ENCODE measurements at places on chromosomes 7 and 10. TPM values are rescaled to one million over a fixed set of nuclear protein-coding genes. Genes with fewer than 3 reads are reported as not detected.
A peak's percentile ranks its signal among the peaks of the same experiment; 100 is the strongest.

CALHM1 gene
- total RNA-seq = not detected

ADAP1 gene
- 6.7 TPM for total RNA-seq

NPTX2 gene
- not detected for total RNA-seq

KIF11 gene
- 1.0 TPM for total RNA-seq

HOXA5 gene
- 0.26 TPM for total RNA-seq

HGF gene
- not detected for total RNA-seq

ANKRD30A gene
- total RNA-seq = not detected

FKBP9 gene
- 0.42 TPM for total RNA-seq

LIPF gene
- total RNA-seq = not detected

TET1 gene
- 2.8 TPM for total RNA-seq

PBLD gene
- 1.9 TPM for total RNA-seq

FEZF1 gene
- total RNA-seq = not detected

UTF1 gene
- not detected for total RNA-seq

STEAP4 gene
- 0.42 TPM for total RNA-seq

MAD1L1 gene
- 115 TPM for total RNA-seq

SNCG gene
- total RNA-seq = not detected

AKR1D1 gene
- total RNA-seq = not detected

DNA sequence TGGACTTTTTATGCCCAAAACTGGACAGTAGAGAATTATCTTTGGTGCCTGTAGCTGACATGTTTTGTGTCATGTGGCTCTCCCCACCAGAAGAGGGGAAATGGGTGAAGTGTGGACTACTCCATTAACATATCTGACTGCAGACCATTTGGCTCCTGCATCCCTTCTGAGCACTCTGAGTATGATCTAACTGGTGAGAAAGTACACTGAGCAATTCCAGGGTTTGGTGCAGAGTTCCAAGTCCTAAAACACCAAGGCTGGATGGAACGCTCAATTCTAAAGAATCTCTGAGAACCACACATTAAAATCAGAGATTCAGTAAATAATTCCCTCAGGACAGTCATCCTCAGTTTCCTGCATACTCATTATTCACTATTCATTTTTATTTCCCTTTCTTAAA, 22.8 kb upstream of the OSBPL3 start:
- H3K4me3 ChIP-seq = no peak overlapping the region
- no peaks in the 10 kb centered on the region for H3K4me1 ChIP-seq
- no peak for DNase-seq
- H3K27ac ChIP-seq = no peak overlapping the region
- peaks cover 1% of the 10 kb centered on the region for H3K36me3 ChIP-seq

GRCh38 chr10:65708057-65708456, 1217.8 kb upstream of the LRRTM3 start:
- no peaks in the 10 kb centered on the region for H3K27me3 ChIP-seq
- no peak for DNase-seq

DNA sequence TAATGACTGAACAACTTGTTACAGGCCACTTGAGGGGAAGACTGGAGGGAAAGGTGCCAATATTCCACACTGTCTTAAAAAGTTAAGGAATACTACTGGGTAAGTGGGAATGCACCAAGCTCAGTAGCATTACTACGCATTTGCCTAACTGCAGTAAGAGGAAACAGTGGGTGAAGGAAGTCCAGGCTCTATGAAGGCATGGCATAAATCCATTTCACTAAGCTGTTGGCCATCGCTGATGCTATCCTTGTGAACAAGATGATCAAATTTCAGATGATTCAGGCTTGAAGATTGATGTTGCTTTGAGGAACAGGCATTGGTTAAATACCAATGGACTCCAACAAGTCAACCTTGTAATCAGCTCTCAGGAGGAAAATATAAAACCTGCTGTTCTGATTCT, 44.2 kb upstream of the TES start:
- H3K4me3 ChIP-seq = no peak overlapping the region
- peaks cover 2% of the 10 kb centered on the region for H3K36me3 ChIP-seq
- no peak for DNase-seq
- H3K27me3 ChIP-seq = peaks cover 70% of the 10 kb centered on the region

DNA sequence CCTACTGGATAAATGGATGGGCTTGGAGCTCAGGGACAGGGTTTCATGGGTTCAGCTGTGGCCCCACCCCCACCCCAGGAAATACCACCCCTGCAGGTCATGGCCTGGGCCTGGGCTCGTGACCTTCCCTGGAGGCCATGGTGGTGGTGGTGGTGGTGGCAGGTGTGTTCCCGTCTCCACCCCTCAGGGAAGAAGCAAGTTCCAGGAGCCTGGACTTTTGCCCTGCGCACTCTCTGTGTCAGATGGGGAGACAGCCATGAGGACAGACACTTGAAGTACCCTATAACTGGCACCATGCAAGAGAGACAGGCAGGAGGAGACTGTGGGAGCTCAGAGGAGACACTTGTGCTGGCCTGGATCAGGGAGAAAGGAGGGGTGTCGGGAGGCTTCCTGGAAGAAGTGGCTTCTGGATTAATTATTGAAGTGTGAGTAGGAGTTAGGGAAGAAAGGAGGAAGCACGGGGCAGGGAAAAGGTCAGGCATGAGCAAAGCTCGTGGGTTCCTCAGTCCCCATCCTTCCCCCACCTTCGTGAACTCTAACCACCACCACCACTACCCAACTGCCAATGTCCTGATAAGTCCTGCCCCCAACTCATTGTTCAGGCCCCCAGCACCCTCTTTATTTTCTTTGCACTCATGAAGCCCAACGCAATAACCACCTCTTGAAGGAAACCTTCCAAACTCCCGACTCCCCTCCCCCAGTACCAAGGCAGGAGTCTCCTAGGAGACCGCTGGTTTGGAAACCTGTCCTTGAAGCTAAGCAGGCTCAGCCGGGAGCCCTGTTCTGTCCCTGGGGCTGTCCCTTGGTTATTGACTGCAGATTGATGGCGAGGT, 8.9 kb downstream of the SH2B2 start:
- H3K27me3 ChIP-seq = peaks cover 4% of the 10 kb centered on the region
- H3K4me1 ChIP-seq = peaks cover 9% of the 10 kb centered on the region
- DNase-seq = no peak
- peak overlapping the region; percentile 53 for H3K27ac ChIP-seq

DNA sequence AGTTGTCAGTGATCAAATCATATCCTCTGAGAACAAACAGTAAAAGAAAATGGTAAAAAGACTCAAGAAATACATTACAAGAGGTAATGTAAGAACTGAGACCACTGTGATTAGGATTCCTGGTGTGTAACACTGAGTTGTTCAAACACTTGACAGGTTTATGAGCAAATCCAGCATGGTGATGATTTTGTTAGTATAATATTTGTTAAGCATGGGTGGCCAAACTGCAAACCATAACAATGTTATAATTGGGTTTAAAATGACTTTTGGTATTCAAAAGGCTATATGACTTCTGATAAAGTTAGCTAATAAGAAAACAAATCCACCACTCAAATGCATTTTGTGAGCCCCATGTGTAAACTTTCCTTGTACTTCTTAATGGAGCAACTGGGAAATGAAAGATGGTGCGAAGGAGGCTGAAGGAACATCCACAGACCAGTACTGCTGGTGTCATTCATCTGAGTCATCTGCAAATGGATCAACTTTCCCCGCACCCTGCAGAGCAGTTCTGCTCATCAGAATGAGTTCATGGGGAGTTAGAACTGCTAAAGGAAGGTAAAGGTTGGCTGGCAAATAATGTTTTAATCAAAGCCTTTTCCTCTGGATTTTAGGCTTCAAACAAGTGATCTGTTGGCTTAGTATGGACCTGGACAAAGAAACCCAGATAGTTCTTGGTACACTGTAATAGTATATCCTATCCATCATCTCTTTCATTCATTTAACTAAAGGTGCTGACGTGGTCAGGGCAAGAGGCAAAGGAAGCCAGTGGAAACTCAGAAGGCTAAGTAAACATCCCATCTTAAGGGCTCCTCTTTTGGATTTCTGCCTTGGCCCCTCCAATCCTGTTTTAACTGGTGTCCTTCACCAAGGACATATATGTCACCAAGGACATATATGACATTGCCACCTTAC, 45.0 kb downstream of the AFAP1L2 start:
- peaks cover 3% of the 10 kb centered on the region for H3K4me1 ChIP-seq
- H3K4me3 ChIP-seq = no peak overlapping the region
- peaks cover 49% of the 10 kb centered on the region for H3K27me3 ChIP-seq
- H3K27ac ChIP-seq = no peak overlapping the region
- DNase-seq = no peak

GRCh38 chr10:59283456-59284091, 78.8 kb downstream of the FAM13C start:
- H3K4me3 ChIP-seq = no peak overlapping the region
- DNase-seq = no peak
- no peaks in the 10 kb centered on the region for H3K27me3 ChIP-seq
- no peaks in the 10 kb centered on the region for H3K36me3 ChIP-seq
- H3K4me1 ChIP-seq = no peaks in the 10 kb centered on the region

GRCh38 chr7:98266840-98267239, 14.6 kb upstream of the BRI3 start:
- H3K27me3 ChIP-seq = no peaks in the 10 kb centered on the region
- H3K27ac ChIP-seq = no peak overlapping the region
- no peak for DNase-seq
- H3K4me3 ChIP-seq = no peak overlapping the region

GRCh38 chr7:85512790-85513189, 325.9 kb upstream of the SEMA3D start:
- no peak overlapping the region for H3K27ac ChIP-seq
- H3K27me3 ChIP-seq = no peaks in the 10 kb centered on the region
- no peak overlapping the region for H3K4me3 ChIP-seq
- no peaks in the 10 kb centered on the region for H3K4me1 ChIP-seq

GRCh38 chr10:101207026-101207425, 22.2 kb downstream of the LBX1 start:
- no peak overlapping the region for H3K27ac ChIP-seq
- H3K27me3 ChIP-seq = peaks cover 78% of the 10 kb centered on the region
- DNase-seq = no peak
- H3K36me3 ChIP-seq = peaks cover 2% of the 10 kb centered on the region

- no peaks in the 10 kb centered on the region for H3K36me3 ChIP-seq
- H3K4me3 ChIP-seq = no peak overlapping the region
- peaks cover 4% of the 10 kb centered on the region for H3K4me1 ChIP-seq
- H3K27ac ChIP-seq = no peak overlapping the region
- DNase-seq = no peak
- peaks cover 22% of the 10 kb centered on the region for H3K27me3 ChIP-seq
Observed at GRCh38 chr7:38934536-38934935, 25.5 kb upstream of the VPS41 start.

DNA sequence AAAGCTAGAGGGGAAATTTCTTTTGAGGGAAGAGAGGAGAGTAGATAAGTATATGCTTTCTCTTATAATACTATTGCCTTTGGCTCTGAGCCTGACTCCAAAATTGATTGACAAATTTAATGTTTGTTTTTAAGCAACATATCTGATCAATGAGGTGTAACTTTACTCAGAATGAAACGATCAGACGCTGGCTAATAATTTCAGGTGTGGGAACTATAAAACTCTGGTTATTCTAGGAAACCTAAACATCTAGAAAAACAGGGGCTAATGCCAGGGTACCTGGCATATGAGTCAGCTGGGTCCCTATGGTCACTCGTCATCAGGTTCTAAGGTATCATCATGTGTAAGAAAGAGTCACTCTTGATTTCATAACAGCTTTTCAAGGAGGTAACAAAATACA, 139.7 kb downstream of the ATE1 start:
- DNase-seq = no peak
- no peaks in the 10 kb centered on the region for H3K27me3 ChIP-seq

GRCh38 chr10:19169684-19170083, 121.1 kb downstream of the MALRD1 start:
- H3K27ac ChIP-seq = no peak overlapping the region
- no peaks in the 10 kb centered on the region for H3K36me3 ChIP-seq
- H3K4me3 ChIP-seq = no peak overlapping the region
- DNase-seq = no peak

DNA sequence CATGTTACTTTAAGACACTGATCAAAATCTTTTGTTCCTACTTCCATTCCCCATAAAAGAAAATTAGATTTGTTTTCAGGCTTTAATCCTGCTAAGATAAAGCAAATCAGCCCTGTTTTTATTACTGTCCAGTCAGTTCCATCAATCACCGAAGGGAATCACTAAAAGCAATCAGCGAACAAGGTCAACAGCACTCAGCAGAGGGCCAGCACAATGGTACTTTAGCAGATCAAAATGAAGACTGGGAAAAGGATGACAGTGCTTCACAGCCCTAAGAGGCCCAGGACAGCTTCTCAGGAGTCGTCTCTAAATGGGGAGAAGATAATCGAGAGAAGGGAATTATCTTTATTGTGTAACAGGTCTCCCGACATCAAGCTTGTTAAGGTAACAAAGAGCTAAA, 32.7 kb downstream of the SEM1 start:
- no peak overlapping the region for H3K27ac ChIP-seq
- peaks cover 12% of the 10 kb centered on the region for H3K4me1 ChIP-seq
- DNase-seq = no peak
- H3K27me3 ChIP-seq = no peaks in the 10 kb centered on the region
- peaks cover 3% of the 10 kb centered on the region for H3K36me3 ChIP-seq
- H3K4me3 ChIP-seq = no peak overlapping the region

DNA sequence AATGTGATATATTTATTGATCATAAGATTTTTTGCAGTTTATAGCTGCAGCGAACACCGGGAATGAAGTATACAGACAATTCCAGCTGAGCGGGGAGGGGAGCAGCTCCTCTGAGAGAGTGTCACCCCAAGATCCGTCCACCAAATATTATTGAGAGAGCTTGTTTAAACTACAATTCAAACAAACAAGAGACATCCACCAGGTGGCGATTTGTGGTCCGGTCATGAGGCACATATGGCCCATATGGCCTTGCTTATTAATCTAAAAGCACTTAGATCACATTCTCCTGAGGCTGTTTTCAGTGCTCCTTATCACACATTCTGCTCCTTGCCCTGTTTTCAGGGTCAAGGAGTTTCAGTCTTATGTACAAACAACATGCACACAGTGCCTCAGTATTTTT, 83.1 kb downstream of the THSD7A start:
- H3K4me3 ChIP-seq = no peak overlapping the region
- no peaks in the 10 kb centered on the region for H3K4me1 ChIP-seq
- DNase-seq = no peak
- no peaks in the 10 kb centered on the region for H3K36me3 ChIP-seq
- no peak overlapping the region for H3K27ac ChIP-seq
- no peaks in the 10 kb centered on the region for H3K27me3 ChIP-seq

- peak; percentile 59 for DNase-seq
- no peak overlapping the region for H3K4me3 ChIP-seq
- peaks cover 2% of the 10 kb centered on the region for H3K36me3 ChIP-seq
- H3K27ac ChIP-seq = no peak overlapping the region
Observed at GRCh38 chr10:11757821-11758463, 15.8 kb downstream of the ECHDC3 start.

DNA sequence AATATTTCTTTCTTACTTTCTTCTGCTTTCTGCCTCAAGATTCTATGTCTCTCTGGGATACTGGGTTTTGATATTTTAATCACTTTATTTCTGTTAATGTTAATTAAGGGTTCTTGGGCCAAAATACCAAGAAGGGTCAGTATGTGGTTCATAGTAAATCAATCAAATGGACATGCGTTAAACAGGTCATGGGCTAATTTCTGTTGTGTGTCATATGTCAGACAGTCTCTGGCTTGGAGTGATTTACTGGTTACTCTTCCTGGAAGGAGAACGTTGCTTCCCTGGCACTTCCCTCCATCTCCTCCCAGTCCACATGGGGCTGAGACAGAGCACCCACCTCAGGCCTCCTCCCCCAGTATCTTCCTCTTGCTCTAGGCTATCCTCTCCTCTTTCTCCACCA, 489.1 kb downstream of the SUGCT start:
- no peaks in the 10 kb centered on the region for H3K4me1 ChIP-seq
- no peaks in the 10 kb centered on the region for H3K27me3 ChIP-seq
- DNase-seq = no peak
- no peak overlapping the region for H3K4me3 ChIP-seq
